Eye (tissue), 1 donor: ENCODE measurements at places on chromosomes 1 and 21.

GRCh38 chr1:109718495-109718894, 6.4 kb downstream of the GSTM5 start:
- DNase-seq: no peak

DNA sequence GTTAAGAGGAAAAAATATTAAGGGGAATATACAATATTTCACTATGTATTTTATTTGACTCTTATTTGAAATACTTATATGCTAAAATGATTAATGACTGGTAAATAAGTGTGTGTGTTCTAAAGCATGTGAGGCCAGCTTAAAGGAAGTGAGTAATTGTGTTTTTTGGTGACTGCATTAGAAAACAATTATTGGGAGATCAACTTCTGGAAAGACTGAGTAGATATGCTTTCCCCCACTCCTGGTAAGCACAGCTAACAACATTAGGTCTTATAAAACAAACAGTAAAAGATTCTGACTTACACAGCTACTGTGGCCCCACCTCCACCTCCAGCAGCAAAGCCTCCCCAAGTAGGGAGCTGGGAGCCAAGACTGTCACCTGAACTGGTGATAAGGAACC, 403.0 kb downstream of the SRGAP2C start:
- DNase-seq: no peak

DNA sequence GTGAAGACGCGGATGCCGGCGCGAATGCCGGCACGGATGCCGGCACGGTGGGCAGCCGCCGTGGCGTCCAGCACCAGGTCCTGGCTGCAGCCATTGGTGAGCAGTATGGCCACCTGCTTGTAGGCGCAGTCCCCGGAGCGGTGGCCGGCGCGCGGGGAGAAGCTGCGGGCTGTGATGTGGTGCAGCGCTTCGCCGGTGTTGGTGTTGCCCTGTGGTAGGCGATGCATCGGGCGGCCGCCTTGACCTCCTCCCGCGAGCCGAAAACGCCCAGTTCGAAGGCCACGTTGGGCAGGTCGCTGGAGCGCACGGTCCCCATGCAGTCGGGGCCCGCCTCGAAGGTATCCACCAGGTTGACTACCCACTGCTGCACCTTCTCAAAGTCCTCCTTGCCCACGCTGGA, 120.2 kb downstream of the NR5A2 start:
- DNase-seq: no peak

DNA sequence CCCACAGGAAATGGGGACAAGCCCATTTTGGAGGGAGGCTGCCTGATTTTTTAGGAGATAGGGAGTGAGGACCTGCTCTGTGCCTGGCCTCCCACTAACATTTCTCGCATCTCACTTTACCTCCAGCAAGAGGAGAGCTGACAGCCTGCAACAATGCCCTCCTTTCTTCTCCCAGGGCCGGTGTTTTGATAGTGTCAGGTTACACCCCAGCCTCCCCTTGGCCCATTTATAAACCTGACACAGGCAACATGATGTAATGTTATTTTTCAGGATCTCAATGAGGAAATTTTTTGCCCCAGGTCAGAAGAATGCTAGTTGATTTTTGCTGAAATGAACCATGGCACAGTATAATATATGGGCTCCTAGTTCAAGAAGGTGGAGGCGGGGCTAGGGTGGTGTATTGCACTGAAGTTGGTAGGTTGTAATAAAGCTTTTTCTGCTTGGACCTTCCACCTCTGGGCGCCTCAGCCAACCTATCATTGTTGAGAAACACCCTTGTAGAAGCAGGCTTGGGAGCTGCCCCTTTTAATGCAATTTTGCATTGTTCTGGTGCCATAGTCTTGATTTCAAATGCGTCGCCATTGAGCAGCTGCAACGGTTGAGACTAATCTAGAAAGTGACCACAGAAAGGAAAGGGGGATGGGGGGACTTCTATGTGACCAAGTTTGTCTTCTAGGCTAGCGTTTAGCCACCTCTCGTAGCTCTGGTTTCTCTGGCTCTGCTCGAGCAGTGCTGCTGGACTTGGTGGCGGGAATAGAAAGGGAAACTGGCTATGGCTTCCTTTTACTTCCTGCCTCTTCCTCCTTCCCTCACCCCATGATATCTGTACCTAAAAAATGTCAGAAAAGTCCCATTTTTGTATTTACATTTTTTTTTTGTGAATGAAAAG, 53.0 kb downstream of the PBX1 start:
- DNase-seq: peak; percentile 88

DNA sequence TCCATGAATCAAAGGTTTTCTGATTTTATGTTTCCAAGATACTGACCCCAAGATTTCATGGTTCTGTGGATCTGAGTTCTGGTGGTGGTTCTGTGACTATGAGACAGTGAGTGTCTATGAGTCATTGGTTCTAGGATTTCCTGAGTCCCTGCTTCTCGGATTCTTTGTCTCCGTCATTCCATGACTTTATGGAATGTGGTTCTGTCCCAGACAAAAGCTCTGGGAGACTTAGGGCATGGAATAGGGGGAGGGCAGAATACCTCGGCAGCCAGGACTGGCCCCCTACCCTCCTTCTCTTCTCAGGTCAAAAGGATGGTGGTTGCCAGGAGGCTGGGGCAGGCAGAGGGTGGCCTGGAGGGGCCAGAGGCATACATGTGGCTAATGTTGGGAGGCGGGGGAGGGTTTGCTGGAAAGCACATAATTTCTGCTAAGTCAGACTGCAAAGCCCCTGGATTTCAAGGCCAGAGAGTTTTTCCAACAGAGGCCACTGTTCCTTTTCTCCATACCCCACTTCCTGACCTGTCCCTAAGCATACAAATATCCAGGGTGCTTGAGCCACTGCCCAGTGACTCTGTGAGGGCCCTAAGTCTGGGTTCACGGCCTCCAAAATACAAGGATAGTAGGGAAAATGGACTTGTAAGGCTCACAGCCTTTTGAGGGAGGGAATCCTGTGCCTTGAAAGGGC, 17.2 kb downstream of the CDCP2 start:
- DNase-seq: no peak

DNA sequence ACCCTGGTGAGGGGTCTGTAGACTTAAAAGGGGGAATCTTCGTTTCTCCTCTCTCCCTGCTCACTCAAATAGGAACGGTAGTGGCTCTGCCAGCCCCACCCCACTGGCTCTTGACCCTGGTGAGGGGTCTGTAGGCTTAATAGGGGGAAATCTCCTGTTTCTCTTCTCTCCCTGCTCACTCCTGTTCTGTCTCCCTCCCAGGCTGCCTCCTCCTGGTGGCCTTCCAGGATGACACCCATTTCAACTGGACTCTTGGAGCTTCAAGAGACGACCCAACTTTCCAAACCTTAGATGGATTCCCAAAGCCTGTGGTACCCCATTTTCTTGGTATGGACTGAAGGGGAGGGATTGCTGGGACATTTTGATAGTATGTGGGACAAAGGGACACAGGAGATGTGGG, 1.4 kb upstream of the EPHB2 start:
- no peak for DNase-seq
